ENCODE measurements at places on chromosomes 1 and 21.

GRCh38 chr1:38094711-38095290 is 48.2 kb upstream of the POU3F1 start:
- DNase-seq: no peak

DNA sequence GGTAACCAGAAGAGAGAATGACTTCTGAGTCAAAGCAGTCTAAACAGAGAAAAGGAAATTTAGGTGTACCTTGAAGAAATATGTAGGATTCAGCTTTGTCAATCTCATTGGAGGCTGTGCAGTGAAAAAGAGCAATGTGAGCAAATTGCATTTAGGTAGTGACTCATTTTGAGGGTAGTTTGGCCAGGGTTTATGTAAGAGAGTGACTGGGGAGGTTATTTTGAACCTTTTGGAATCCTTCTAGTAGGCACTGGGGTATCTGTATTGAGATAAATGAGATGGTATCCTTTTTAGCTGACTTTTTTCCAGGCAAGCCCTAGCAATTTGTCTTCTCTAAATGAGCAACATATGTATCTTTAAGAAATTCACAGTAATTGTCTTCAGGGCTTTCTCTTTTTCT is 95.9 kb downstream of the DISP1 start:
- no peak for DNase-seq

GRCh38 chr1:98675282-98675681 is 13.8 kb downstream of the SNX7 start:
- DNase-seq: no peak

DNA sequence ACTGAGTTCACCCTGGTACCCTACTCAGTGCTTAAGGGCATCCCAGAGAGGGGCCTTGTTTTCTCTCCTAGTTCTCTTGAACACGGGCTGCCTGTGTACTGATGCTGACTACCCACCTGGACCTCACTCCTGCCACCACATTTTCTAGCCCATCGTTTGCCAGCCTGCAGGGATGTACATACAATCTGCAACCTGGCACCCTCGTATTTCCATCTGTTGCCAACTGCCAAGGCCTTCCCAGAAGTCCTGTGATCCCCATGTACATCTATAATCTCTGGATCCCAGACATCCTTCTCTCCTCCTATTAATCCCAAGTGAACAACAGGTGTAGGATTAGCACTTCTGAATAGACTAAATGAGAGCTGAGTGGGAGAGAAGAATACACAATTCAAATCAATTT is 212.0 kb downstream of the SLC45A1 start:
- no peak for DNase-seq

DNA sequence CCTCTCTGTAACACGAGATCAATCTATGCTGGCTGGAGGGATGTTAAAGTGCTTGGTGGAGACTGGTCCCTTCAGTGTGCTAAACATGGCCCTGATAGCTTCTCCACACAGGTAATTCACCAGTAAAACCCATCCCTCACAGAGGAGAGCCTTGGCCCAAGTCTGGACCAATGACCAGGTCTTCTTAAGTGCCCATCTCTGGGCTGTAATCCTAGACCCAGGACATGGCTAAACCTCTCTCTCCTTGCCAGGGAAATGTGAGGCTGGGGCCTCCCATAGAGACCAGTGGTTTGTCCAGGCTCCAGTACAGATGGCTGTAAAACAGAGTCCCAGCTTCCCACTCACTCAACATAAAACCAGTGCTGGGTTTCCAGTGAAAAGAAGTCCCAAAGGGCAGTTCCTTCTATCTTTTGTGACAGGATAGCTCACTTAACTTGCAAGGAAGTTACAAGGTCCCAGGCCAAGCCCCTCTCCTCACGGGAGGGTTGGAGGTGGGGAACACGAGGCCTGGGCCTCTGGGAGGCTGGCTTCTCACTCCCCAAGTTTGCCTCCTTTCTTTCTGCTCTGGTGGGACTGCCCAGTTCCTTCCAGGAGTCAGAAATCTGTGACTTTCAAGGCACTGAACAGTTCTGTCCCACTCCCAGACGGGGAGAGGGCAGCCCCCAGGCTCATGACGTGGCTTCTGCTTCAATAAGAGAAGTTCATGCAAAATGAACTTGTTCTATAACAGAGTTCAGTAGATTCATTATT is 2.2 kb upstream of the KIF17 start:
- DNase-seq: no peak

DNA sequence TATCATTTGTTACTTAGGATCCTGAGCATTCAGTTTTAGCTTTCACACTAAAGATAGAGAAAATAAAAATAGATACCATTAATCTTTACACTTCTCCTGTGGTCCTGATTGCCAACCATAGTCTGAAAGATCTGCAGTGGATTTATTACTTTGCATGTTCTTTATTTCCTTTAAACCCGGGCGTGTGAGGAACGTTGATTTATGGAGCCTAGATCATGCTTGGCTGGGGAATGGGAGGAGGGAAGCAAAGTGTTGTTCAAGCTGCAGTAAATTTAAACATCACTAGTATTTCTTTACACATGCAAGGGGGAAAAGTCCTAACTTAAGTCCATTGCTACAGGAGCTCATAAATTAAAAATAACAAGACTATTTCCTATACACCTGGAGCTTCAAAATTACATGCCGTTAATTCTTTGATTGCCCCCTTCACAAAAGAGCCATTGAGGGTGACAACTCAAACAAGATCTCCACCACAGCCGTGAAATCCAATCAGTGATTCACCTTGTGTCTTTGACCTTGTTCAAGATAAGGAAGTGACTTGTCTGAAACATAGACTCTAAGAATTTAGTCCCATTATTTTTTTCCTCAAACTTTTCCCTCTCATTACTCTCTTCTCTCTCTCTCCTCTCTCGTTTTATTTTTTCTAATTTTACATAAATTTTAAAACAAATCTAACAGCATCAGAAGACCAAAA is 282.7 kb downstream of the KIF26B start:
- DNase-seq: no peak

- no peak for DNase-seq
These were observed at the start of gene AIRE for GRCh38 chr21:44285138-44285992. Gene AIRE (plus strand): TSS chr21:44285876. CDS start chr21:44286007, 131 bp downstream.

- no peak for DNase-seq
These were observed 172.2 kb downstream of the CHRM3 start for GRCh38 chr1:239558559-239558958.

DNA sequence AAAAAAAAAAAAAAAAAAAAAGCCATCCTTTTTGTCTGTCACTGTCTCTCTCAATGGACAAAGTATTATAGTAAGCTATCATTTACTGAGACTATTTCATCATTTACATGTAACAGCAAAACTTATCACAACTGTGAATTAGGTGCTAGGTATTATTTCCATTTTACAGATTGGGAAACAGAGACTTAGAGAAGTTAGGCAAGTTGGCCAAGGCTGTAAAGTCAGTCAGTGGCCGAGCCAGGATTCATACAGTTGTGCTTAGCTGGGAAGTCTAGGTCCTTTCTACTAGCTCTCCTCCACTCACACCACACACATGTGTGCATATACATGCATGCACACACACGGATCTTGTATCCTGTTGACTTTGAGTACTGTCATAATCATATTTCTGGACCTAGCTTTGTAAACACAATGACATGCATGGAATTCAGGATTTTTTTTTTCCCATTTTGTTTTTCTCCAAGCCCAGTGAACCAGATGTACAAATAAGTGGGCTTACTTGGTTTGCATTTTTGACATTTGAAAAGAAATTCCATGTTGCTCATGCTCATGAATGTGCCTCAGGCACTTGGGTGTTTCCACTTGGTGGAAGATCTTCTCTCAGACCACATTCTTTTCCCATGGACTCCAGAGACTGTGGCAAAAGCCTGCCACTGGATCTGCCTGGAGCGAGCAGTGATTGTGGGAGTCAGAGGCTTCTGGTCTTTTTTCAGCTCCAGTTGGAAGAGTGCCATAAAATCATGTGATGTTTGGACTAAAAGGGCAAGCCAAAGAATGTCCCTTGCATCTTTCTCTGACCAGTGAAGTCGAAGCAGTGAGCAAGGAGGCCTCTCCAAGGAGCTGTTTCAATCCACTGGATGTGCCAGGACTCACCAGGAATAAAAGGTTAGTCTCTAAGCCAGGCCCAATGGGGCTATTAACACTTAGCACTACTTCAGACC is 61.7 kb upstream of the DNAJC6 start:
- DNase-seq: no peak

GRCh38 chr1:170993151-170993550 is 57.8 kb downstream of the MROH9 start:
- DNase-seq: no peak

- DNase-seq: no peak
These were observed 80.3 kb upstream of the RGS4 start for GRCh38 chr1:162988869-162989268.

- no peak for DNase-seq
These were observed 56.0 kb upstream of the POU3F1 start for GRCh38 chr1:38102636-38103035.

- DNase-seq: no peak
These were observed 32.2 kb downstream of the KCNAB2 start for GRCh38 chr1:6077919-6078318.

DNA sequence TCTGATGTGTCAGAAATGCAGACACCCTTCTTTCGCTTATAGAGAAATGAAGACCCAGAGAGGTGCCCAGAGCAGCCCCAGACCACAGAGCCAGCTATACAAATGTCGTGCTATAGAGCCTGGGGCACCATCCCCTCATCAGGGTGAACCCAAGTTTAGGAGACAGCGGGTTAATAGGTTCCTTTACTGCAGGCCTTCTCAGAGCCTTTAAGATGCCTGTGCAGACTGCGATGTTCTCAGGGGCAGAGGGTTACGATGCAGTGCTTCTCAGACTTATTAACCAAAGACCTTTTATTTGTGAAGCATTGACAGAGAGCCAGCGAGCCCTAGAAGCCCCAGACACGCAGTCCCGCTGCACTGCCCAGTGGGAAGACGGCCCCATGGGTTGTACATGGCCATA is 46.9 kb downstream of the STPG1 start:
- DNase-seq: no peak

- DNase-seq: no peak
These were observed 32.2 kb upstream of the TNFSF18 start for GRCh38 chr1:173082913-173083312.

DNA sequence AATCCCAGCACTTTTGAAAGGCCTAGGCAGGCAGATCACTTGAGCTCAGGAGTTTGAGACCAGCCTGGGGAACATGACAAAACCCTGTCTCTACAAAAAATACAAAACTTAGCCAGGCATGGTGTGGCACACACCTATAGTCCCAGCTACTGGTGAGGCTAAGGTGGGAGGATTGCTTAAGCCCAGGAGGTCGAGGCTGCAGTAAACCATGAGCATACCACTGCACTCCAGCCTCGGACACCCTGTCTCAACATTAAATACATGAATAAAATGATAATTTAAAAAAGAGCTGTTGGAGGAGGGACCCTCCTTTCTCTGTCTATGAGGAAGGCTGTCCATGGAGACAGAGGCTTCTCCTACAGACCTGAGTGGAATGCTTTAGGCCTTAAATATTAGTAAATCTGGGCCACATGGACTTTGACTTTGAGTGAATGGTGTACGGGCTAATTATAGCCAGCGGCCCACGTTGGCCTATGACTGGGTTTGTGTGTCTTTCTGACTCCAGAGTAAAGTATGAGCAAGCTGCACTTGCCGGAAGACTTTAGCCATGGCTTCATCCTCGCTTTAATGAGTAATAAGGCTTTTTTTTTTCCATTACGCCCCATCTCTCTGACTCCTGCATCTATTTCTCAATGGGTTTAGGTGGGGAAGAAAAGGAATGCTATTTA is 21.3 kb downstream of the RAB3B start:
- DNase-seq: no peak

GRCh38 chr1:170623171-170623570 is 40.8 kb upstream of the PRRX1 start:
- DNase-seq: no peak

GRCh38 chr1:18924221-18924691 is 21.9 kb upstream of the ALDH4A1 start:
- no peak for DNase-seq

DNA sequence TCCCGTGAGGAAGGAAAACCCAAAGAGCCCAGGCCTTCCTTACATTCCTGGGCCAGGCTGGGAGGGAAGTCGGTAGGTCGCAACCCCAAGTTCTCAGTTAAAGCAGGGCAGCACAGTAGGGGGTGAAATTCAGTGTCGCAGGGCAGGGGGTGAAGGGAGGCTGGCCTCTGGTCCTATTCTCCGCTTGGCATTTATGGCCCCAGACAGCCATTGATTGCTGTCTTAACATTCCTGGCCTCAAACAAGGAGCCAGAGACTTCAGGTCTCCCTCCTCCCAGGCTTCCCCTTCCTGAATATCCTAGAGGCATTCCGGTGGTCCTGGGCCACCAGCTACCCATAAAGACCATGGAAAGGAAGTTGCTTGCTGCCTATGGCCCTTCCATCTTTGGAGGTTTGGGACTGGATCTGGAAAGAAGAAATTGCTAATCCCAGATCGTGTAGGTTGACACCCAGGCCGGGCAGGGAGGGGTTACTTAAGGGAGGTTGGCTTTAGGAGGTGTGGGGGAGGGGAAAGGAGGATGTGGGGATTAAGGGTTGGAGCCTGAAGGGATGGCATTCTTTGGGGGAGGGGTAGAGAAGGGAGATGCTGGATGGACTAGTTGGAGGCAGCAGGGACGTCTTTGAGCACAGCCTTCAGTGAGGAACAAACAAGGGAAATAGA is 1.7 kb downstream of the LIN28A start:
- DNase-seq: no peak

DNA sequence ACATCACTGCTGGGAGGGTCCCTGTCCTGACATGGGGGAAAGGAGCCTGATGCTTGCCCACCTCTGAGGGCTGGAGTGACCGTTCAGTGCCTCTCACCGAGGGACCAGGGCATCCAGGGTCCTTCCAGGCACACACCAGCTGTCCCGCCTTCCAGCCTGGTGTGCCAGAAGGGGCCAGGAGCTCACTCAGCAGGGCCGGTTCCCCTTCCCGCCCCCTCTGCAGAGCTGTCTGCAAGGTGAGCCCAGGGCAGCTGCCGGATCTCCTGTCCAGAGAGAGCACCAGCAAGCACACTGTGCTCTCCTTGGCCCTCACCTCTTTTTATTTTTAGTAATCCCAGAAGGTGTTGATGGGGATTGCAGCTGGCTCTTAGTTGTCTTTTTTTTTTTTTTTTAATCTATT is 16.9 kb downstream of the H6PD start:
- DNase-seq: no peak

DNA sequence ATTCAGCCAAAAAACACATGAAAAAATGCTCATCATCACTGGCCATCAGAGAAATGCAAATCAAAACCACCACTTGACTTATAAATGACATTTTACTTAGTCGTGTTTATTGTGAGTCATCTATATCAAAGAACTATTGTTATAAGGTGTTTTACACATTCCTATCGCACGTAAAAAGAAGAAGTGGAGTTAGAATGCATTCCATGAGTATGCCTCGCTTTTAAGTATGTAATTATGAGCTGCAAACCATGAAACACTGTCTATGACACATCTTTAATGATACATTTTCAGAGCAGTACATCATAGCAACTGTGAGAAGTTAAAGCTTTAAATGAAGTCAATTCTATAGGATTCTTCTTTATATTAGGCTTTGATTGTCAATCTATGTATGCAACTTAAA is 614.3 kb upstream of the ADAMTS5 start:
- DNase-seq: no peak

All from stimulated activated CD4-positive, alpha-beta T cell treated with anti-CD3 and anti-CD28 coated beads, Interleukin-1b, Interleukin-23, amount 100 ng/mL, for 24 hours (primary cell).